Midbrain (tissue), 1 donor: ENCODE measurements at places on chromosomes 16 and 17.
A peak's percentile ranks its signal among the peaks of the same experiment; 100 is the strongest.

- DNase-seq, result no peak
Measured at GRCh38 chr17:7101531-7101930, 13.1 kb downstream of the ASGR2 start.

DNA sequence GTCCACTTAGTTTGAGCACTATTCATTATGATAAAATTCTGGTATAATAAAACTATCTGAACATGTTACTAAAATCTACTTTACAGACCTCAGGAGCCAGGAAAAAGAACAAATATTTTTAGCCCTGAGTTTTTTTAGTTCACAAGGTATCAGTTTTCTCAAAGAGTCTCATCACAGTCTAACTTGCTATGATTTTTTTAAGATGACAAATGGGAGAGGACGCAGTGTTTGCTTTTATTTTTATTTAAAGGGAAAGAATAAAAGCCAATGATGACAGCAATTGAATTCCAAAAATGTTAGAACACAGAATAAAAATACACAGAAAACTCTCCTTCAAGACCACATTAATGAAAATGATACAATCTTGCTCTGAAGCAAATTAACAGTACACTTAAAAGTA is 7.4 kb downstream of the MED13 start:
- DNase-seq, result no peak

DNA sequence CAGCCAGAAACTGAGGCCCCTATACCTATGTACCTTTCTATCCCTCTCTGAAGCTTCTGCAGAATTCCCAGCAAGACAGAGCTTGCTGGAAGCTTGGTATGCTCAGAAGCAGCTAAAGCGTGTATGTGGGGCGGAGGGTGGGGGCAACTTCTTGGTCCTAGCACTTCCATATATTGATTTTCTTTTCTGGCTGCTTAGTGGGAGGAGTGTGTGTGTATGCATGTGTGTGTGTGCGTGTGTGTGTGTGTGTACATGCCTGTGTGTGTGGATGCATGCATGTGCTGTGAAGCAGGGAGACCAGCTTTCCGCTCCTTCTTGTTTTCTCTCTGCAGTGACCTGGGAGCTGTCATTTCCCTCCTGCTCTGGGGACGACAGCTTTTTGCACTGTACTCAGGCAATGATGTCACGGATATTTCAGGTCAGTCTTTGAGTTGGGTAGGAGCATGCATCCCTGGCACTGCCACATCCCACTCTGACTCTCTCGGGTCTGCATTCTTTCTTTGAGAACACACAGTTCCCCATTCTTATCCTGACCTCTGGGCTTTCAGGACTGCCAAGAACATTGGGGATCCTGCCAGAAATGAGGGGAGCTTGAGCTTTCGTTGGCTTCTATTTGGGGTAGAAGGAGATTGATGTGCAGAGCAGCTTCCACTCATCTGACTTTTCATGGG is 10.7 kb downstream of the HPR start:
- DNase-seq, result peak; percentile 60

GRCh38 chr16:31527734-31528274 is at the start of gene AHSP:
TSS of gene AHSP (plus strand) at chr16:31527900. CDS start at chr16:31528140, 240 bp downstream.
- DNase-seq, result no peak

DNA sequence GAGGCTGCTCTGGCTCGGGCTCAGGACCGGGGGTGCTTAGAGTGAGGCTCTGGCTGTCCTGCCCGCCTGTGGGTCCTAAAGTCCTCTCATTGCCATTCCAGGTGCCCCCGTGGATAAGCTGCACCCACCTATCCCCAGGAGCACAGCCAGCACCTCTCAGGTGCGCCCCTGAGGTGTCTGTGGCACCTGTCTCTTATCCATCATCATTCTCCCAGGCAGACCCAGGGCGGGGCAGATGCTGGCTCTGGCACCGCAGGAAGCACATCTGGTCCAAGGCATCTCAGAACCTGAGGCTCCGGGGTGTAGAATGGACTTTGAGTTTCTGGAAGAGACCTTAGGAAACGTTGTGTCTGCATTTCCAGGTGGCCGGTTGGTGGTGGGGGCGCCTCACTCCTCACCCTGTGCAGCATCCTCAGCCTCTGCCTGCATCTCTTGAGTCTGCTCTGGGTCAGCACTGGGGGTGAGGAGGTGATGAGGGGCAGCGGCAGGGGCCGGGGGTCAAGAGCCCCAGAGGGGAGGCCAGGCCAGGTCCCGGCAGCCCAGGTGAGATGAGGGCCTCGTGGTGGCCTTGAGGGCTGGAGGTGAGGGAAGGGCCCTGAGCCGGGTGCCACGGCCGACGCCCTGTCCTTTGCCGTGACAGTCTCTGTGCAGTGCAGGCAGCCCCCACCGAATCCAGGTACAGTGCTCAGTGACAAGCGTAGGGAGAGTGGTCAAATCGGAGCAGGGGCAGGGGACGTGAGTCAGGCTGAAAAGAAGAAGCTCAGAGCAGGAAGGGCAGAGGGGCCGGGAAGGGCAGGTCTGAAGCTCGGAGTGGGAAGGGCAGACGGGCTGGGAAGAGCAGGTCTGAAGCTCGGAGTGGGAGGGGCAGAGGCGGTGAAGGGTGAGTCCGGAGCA is 173.5 kb downstream of the NPIPB11 start:
- no peak for DNase-seq

DNA sequence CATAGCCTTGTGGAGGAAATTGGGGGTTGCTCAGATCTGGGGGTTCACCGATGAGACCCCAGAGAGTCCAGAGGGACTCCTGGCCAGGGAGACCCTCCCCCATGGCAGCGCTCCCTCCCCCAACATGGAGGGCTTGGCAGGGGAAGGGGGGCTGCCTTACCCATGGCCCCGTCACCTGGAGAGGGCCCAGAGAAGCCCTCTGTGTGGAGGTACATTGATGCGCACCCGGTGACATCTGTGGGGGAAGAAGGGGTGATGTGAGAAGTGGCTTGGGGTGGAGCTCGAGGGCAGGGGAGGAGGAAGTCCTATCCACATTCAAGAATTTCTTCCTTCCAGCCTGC is 16.2 kb downstream of the ETV4 start:
- no peak for DNase-seq

GRCh38 chr17:66169839-66170238 is 22.1 kb downstream of the CEP112 start:
- DNase-seq, result no peak
